ENCODE measurements at places on chromosomes 7 and 10.

DNA sequence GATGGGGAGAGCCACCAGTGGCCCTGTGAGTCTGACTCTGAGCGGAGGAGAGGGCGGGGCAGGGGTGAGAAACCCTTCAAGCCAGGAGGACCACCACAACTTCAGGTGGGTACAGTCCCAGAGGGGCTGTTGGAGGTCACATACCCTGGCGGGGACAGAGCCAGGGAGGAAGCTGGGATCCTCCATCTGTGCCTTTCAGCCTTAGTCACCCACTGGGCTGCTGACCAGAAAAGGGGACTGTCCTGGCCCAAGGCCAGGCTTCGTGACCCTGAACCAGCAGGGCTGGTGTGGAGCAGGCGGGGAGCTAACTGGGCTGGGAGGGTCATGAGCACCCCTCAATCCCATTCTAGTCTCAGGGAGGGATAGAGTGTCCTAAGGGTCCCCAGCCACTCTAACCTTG, 1.5 kb upstream of the CALHM3 start:
- no peak for DNase-seq

DNA sequence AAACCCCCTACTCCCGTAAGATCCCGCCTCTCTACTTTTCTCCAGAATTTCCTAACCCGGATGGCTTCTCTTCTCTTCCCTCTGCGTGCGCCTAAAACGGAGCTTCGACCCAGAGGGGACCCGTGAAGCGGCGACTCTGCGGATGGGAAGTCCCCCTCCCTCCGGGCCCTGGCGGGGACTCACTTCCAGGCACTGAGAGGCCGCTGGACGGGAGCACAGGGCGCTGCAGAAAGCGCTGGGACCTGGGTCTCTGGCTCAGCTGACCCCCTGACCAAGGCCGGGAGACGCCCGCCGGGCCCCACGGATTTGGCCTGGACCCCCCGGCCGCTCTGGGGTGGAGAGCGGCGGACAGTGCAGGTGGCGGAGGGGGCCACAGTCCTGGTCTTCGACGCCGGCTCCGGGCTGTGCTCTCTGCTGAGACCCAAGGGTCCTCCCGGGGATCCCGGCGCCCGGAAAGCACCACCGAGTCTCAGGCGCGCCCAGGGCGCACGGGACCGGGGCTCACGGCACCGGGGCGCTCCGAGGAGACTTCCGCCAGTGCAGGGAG, 688 bp upstream of the FOXL3 start:
- no peak for DNase-seq

DNA sequence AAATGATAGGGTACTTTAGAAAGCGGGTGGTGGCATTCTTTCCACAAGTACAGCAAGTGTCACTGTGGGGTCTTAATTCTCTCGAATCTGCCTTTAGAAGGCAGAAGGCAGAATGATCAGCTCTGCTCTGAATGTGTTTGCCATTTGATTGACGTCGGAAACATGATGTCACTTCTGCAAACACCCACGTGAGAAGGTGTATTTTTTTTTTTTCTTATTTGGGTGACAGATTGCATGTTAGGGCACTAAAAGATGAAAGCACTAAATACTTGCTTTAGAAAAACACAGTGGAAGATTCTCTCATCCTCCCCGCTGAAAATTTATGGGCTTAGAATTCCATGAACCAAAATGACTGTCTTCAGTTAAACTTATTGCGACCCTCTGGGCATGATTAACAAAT, 150.2 kb downstream of the TCF7L2 start:
- no peak for DNase-seq

DNA sequence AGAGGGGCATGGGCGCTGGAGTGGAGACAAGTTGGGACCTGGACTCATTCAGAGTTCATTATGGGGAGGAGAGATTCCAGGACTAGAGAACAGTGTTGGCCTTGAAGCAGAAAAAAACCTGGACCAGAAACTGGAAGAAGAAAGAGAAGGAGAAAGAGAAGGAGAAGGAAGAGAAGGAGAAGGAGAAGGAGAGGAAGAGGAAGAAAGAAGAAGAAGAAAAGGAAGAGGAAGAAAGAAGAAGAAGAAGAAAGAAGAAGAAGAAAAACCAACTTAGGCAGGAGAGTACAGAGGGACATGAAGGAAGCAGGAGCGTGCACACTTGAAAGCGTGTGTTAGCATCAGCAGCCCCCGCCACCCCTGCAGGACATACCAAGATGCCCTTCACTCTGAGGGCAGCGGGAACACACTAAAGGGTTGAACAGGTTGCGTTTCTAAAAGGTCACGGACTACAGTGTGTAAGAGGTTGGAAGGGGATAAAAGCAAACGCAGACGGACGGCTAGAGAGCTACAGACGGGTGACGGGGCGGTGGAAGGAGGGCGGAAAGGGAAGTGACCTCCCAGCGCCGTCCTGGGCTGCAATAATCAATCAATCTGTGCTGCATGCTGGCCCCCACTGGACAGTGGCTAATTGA, 95.3 kb downstream of the SEC61G start:
- no peak for DNase-seq

Data from stimulated activated CD8-positive, alpha-beta memory T cell treated with anti-CD3 and anti-CD28 coated beads, Interleukin-4, amount 100 ng/mL, for 1 hour (primary cell).